Activated T-cell treated with anti-CD3 and anti-CD28 coated beads, Interleukin-2, amount 50 U/mL, for 48 hours (primary cell): ENCODE measurements at places on chromosomes 3 and 15.
A peak's percentile ranks its signal among the peaks of the same experiment; 100 is the strongest.

GRCh38 chr15:78291698-78292097 is 7.7 kb downstream of the SKIC8 start:
- no peak for DNase-seq

- DNase-seq = no peak
Observed at GRCh38 chr3:88262527-88262926, 112.8 kb downstream of the C3orf38 start.

DNA sequence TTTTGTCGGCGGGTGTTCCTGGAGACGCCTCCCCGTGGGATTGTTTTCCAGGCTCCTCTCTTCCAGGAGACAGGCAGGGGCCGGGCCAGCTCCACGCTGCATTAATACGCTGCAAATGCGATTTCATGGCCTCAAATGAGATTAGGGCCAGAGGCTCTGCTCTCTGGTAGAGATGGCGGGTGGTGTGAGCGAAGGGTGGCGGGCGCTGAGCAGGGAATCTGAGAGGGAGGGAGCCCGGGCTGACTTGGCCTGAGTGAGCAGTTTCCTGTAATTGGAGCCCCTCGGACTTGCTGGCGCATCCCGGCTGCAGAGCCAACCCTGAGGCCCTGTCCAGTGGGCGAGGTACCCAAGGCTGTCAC is 7.4 kb upstream of the CCDC33 start:
- DNase-seq = no peak

DNA sequence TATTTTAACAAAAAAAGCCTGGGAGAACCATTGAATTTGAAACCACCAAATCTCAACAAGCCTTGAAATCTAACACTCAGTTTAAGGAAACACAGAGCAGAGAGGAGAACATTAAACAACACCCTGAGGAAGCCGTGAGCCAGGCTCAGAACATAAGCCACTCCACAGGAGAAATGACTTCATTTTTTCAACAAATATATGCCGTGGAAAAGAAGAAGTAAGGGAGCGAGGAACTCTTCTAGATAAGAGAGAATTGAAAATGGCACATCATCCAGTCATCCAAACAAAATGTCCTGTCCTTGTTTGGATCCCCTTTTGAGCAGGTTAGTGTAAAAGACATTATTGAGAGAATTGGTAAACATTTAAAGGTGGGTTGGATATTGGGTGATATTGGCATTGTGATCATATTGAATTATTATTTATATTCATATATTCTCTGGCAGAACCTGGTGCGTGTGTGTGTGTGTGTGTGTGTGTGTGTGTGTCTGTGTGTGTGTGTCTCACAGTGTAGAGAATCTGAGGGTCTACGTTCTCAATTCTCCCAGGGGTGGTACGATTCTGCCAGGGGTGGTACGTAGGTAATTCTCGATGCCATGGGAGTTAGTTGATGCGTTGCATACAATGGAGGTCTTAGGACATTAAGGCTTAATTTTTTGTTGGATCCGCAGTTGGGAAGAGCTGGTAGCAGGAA is 94.4 kb downstream of the ST6GAL1 start:
- DNase-seq = no peak

DNA sequence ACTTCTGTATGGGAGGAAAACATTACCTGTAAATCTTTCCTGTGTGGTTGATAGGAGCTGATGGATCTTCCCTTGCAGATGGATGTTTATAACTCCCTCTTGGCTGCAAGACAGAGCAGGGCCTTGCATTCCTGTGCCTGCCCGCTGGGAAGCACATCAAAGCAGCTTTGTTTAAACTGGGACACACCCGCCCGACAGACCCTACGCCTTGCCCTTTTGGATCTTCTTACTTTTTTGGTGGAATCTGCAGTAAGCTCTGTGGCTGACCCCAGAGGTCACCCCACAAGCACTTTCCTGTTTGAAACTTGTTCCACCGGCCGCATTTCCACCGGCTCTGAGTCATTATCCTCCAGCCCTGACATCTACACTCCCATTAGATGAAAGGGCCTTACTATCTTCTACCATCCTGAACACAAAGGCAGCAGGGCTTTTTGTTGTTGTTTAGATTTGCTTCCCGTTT is 244.1 kb upstream of the STT3B start:
- peak; percentile 54 for DNase-seq

GRCh38 chr15:25401501-25401900 is 37.3 kb downstream of the UBE3A start:
- no peak for DNase-seq

DNA sequence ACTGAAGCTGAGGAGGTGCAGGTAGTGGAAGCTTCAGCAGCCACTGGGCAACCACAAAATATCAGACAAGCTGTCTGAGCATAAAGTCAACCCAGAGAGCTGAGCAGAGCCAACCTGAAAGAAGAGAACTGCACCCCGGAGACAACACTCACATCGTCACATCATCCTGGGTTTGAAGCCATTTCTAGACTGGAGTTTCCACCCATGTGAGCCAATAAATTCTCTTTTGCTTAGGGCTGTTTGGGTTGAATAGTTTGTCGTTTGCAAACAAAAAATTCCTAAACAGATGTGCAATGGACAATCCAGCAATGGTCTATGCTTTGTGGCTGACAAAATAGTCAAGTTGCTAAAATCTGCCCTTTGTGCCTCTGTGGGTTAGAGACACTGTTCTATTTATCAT is 15.3 kb upstream of the RAD18 start:
- DNase-seq = no peak

GRCh38 chr15:39110746-39111145 is 470.1 kb upstream of the THBS1 start:
- DNase-seq = no peak

DNA sequence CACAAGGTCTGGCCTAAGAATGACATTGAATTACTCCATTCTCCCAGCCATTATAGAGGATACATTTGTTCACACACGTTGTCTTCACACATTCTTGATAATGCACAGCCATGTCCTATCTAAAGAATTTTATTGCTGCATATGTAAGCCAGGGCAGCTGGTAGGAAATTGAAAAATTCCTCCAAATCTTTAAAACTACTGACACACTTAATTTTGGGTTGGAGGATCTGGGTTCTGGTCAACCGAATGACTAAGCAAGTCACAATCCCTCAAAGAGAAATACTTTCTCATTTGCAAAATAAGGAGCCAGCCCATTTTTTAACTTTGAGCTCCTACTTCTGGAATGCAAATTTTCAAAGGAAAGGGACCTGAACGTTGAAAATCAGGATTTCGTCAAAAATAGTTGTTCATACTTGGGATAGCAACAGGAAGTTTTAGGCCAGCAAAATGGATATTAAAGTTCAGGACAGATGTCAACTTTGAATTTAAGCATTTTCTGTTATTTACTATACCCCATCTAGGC is 638.3 kb downstream of the NTRK3 start:
- DNase-seq = no peak

GRCh38 chr3:150784747-150785125 is 21.8 kb upstream of the SIAH2 start:
- DNase-seq = no peak

DNA sequence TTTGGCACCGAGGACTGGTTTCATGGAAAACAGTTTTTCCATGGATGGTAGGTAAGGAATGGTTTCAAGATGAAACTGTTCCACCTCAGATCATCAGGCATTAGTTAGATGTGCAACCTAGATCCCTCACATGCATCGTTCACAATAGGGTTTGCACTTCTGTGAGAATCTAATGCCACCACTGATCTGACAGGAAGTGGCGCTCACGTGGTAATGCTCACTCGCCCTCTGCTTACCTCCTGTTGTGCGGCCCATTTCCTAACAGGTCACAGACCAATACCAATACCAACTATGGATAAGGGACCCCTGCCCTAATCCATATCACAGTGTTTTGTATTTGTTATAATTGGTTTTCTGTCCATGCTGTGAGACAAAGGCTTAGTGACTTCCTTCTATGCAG is 58.9 kb downstream of the SLMAP start:
- no peak for DNase-seq

- no peak for DNase-seq
Observed at GRCh38 chr3:147391781-147392624, 14.3 kb downstream of the ZIC4 start.

DNA sequence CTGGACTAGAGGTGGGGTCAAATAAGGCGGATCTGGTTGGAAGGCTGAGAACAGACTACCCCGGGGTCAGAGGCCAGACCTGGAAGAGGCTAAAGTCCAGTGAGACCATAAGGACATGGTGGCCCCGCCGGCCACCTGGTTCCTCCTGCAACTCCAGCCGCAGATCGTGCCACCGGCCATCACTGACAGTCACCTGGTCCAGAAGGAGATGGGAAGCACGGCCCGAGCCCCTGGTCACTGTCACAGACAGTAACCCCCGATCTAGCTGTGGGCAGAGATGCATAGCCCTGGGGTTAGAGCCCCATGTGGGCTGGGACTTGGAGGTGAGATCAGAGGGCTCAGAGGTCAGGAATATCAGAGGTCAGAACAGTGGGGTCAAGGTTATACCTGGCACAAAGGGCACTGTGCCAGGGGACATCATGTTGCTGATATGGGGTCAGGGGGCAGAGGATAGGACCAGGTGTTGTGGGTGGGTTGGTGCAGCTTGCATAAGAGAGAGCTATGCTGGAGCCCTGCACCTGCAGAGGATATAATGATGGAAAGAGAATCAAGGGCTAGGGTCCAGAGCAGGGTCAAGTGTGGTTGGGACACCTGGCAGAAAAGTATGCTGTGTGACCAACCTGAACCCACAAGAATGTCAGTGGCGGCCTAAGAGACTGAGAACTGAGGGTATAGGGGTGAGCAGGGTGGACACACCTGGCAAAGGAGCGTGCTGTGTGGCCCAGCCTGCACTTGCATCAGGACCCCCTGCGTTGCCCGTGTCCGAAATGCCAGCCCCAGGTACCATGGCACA is 9.6 kb downstream of the CELSR3 start:
- DNase-seq = no peak

DNA sequence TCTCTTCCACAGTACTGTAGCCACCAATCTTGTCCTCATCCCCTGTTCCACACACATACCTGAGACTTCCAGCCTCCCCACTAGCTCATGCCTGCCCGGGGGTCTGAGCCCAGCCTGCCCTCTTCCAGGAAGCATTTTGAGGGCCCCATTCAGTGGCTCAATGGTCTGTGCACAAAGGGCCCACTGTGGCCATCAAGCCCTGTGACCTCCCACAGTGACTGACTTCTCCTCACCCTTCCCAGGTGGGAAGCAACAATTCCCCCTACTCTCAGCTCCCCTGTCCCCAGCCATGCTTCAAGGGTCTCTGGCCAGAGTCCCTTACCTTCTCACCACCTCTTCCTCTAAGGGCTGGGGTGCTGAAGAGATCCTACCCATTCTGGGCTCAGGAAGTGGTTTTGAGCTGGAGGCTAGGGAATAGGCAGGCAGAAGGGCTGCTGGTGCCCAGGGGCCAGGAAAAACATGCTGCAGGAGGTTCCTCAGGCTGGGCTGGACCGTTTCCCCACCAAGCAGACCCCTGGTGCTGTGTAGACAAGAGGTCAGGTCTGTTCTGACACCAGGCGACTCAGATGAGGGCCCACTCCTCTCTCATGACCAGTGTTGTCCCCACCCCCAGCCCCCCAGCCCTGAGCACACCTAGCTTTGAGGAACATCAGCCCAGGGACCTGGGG is 3.0 kb upstream of the KLF15 start:
- no peak for DNase-seq

DNA sequence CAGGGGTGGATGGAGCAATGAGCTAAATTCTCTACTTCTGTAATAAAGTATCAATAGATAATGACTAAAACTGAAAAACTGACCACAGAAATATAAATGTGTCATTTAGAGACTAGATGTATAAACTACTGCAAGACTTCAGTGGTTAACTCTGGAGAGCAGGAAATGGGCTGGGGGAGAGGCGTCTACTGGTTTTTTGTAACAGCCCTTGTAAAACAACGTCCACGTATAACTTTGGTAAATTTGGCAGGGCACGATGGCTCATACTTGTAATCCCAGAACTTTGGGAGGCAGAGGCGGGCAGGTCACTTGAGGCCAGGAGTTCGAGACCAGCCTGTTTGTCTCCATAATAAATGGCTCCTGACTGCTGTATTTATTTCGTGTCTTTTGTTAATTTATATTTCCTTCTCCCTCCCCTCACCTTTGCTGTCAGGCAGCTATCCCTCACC is 12.5 kb downstream of the RAB27A start:
- peak; percentile 71 for DNase-seq

DNA sequence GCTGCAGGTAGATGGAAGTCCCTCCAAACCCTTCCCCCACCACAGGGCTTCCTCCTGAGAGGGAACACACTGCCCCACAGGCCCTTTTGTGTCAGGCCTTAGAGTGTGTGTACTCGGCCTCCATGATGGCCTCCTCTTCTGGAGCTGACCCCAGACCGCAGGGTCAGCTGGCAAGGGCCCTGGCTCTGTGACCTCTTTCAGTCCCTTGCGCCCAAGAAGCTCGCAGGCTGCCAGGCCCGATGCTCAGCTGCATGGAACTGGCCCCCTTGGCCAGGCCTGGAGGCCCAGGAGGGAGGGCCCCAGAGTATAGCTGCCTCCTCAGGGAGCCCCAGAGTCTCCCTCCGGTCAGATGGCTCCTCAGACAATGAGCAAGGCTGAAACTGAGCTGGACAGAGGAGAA is 23.4 kb upstream of the ANKDD1A start:
- DNase-seq = no peak

DNA sequence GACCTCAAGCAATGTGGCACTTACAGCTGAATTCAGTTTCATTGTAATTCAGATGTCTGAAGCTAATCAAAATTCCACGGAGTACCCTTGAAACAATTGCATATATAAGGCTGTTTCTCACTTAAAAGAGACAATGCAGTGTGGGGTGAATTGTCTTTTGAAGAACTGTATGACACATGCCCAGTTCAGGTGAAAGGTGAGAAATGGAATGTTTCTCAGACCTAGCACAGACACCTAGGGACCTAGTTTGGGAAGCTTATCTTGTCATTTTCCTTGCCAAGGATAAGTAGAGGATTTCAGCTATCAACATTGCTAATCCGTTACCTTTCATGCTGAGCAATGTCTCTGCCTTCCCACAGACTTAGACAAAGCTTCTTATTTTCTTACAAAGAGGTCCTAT is 36.3 kb downstream of the MBNL1 start:
- no peak for DNase-seq

DNA sequence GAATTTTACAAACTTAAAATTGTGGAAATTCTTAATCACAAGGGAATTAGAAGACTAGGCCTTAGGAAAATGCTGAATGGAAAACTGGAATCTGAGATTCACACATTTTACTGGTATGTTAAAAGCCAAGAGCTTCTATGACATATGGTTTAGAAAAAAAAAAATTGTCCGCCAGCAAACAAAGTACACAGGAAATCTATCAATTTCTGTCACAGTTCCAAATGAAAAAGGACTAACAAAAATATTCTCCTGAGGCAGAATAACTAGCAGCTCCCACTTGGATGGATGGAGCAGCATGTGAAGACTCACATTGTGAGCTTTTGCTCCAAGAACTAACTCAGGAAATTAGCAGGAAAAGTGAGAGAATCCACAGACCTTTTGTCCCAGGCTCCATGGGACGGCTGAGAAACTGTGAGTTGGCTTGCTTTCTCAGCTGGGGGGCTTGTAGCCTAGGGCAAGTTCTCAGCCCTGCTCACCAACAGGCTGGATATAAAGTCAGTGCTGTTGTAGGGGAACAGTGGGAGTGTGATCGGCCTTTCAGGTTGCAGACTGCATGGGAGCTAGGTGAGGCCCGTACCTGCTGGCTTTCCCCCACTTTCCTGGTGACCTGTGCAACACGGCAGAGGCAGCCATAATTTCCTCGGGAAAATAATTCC is 731.1 kb upstream of the SGO1 start:
- no peak for DNase-seq
